Gastroesophageal sphincter (tissue), 4 donors: ENCODE measurements at places on chromosomes 16 and 17.
A peak's percentile ranks its signal among the peaks of the same experiment; 100 is the strongest.

- no peak for ATAC-seq
Observed at GRCh38 chr16:25080420-25081131, 31.0 kb upstream of the LCMT1 start.

GRCh38 chr17:4968486-4969046 is 949 bp upstream of the SPAG7 start:
- no peak for ATAC-seq

GRCh38 chr16:15517743-15518377 is 83.5 kb downstream of the BMERB1 start:
- ATAC-seq: peak; percentile 13

DNA sequence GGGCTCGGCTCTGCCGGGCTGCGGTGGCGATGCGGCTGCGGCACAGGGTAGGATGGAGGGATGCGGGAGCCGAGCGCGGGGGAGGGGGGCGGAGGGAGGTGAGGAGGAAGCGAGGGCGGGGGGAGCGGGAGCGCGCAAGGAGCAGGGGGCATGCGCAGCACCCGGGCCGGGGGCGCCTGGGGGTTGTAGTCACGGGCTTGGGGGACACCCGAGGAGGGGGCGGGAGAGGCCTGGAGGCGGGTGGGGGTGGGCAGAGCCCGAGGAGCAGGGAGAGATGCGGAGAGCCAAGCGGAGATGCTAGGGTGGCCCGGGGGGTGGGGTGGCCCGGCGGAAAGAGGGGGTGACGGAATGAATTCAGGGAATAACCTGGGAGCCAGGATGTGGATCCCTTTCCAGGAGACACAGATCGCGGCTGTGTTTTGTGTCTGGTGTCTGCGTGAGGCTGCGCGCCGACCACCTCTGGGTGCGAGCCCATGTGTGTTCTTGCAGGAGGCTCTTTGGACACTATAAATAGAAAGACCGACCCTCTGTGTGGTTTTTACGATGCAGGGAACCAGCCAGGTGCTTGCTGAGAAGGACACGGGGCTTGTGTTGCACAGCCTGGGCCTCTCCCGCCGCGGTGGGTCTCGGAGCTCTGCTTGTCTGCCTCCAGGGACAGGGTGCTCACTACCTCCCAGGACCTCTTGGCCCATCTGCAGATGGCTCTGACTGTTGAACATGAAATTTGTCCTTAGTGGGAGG is at the start of gene STX1B:
Gene STX1B (minus strand): TSS at position 54 of the 741 bp plus-strand sequence. CDS start 242 bp downstream, outside the sequence.
- no peak for ATAC-seq

GRCh38 chr16:46908540-46909372 is 24.6 kb downstream of the GPT2 start:
- ATAC-seq: no peak

DNA sequence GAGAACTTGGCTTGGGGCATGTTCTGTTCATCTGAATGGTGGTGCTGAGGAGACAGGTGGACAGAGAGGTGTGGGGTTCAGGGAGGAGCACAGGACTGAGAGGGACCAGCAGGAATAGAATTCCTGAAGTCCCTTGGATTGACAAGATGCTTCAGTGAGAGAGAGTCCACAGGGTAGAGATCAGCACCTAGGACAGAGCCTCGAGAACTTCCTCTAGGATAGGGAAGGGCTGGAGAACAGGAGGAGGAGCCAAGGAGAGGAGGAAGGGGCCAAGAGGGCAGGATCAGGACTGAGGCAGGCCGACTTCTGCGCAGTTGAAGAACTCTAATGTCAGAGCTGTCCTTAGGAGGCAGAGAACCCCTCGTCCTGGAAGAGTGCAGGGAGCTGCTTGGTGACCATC is 138.4 kb downstream of the PRKCB start:
- no peak for ATAC-seq

DNA sequence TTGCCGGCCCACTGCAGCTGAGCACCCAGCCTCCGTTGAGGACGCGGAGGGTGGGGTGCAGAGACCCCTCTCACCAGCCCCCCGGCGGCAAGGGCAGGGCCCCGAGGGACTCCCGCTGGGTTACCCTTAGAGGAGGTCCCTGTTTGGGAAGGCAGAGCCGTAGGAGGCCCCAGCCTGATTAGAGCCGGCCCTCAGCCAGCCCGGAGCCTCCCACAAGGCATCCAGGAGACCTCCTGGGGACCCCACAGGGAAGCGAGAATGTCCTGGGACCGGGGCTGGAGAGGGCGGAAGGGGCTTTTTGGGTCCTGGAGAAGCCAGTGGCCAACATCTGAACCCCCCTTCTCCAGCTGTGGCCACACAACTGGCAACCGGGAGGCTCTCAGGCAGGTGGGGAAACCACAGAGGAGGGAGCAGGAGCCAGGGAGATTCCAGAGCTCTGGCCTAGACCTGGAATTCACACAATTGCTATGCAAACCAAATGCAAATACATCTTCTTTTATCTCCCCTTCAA is 21.7 kb upstream of the SP6 start:
- no peak for ATAC-seq

GRCh38 chr17:3965118-3965800 is 1.0 kb upstream of the ATP2A3 start:
- peak; percentile 21 for ATAC-seq

DNA sequence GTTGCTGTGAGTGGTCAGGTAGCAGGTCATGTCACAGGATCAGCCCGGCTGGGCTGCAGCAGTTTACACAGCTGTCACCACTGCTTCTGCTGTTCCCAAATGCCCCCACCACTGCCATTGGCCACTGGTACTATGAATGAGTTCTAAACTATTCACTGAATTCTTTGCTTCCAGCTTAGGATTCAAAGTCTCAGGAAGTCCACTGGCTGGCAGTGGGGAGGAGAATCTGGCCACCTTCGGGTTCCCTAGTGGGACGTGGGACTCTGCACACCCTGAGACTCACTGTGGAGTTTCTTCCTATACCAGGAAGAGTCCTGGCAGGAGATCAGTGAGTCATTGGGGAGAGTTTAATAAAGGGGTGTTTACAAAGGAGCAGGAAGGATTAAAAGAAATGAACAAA is 6.9 kb downstream of the MT1X start:
- no peak for ATAC-seq

DNA sequence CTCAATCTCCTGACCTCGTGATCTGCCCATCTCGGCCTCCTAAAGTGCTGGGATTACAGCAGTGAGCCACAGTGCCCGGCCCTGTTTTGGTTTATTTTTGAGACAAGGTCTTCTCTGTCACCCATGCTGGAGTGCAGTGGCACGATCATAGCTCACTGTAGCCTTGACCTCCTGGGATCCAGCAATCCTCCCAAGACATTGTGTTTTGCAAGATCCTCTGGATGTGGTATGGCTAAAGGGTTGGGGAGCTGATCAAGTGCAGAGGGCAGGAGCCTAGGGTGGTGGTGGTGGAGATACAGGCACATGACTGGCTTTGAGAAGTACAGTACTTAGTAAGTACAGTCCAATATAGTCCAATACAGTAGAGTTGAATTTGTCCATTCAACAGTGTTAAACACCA is 16.6 kb upstream of the TNS4 start:
- no peak for ATAC-seq

- ATAC-seq: no peak
Observed at GRCh38 chr16:73890186-73891128, 406.2 kb upstream of the PSMD7 start.

DNA sequence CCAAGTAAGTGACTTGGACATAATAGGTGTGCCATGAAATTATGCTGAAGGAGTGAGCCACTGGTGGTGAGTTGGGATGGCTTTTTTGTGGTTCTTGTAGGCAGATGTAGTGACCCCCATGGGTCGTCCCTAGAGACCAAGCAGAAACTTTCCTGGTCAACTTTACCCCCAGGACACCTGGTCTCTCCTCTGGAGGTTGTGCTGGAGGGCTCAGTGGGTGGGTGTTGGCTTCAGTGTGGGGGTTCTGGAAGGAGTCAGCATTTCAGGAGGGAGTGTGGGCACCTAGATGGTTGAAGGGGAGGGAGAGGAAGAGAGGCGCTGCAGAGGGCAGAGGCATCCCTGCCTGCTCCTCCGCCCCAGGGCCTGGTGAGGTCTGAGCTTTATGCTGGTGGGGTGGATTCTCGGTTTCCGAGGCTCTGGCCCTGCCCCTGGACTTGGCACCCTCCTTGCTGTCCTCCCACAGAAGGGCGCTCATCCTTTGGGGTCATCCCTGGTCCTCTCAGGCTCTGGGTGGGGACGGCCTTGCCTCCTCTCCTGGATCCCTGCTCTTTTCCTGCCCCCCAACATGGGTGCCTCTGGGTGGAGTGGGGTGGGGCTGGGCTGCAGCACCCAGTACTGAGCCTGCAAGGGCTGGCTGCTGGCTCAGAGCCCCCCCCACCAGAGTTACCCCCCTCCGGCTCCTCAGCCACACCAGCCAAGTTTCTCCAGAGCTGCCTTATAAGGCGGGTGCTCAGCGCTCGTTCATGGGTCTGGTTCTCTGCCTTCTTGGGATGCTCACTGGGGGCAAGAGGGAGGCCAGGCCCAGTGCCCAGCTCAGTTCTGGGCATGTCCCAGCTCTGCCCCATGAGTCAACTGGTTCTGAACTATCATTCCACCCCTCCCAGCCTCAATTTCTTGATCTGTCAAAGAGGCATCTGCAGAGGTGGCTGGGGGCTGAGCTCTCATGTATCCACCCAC is 266.8 kb downstream of the SEC14L1 start:
- ATAC-seq: peak; percentile 70

DNA sequence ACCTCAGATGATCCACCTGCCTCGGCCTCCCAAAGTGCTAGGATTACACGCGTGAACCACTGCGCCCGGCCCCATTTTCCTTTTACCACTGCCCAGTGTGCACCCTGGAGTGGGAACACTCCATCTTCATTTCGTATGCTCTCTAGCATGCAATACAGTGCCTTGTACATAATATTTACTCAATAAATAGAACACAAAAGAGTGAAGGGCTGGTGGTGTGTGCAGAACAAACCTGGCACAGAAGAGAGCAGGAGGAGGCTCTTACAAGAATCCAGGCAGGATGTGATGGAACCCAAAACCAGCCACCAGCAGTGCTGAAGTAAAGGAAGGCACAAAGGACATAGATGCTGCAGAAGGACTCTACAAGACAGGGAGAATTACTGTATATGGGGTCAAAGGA is 7.3 kb downstream of the KRT37 start:
- ATAC-seq: no peak

DNA sequence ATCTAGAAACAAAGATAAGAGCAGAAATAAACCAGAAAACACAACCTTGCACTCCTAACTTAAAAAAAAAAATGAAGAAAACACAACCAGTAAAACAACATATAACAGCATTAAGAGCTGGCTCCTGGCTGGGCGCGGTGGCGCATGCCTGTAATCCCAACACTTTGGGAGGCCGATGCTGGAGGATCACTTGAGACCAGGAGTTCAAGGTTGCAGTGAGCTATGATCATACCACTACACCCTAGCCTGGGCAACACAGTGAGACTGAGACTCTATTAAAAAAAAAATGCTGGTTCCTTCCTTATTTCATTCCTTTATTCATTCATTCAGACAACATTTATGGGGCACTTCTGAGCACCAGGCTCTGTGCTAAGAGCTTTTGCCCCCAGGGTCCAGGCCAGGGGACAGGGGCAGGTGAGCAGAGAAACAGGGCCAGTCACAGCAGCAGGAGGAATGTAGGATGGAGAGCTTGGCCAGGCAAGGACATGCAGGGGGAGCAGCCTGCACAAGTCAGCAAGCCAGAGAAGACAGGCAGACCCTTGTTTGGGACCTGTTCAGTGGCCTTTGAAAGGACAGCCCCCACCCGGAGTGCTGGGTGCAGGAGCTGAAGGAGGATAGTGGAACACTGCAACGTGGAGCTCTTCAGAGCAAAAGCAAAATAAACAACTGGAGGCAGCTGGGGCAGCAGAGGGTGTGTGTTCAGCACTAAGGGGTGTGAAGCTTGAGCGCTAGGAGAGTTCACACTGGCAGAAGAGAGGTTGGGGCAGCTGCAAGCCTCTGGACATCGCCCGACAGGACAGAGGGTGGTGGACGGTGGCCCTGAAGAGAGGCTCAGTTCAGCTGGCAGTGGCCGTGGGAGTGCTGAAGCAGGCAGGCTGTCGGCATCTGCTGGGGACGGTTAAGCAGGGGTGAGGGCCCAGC is 2.6 kb downstream of the STH start:
- peak; percentile 13 for ATAC-seq

GRCh38 chr17:79033046-79033616 is 9.2 kb downstream of the C1QTNF1 start:
- ATAC-seq: no peak

GRCh38 chr16:49486400-49486799 is 112.8 kb downstream of the C16orf78 start:
- ATAC-seq: no peak

DNA sequence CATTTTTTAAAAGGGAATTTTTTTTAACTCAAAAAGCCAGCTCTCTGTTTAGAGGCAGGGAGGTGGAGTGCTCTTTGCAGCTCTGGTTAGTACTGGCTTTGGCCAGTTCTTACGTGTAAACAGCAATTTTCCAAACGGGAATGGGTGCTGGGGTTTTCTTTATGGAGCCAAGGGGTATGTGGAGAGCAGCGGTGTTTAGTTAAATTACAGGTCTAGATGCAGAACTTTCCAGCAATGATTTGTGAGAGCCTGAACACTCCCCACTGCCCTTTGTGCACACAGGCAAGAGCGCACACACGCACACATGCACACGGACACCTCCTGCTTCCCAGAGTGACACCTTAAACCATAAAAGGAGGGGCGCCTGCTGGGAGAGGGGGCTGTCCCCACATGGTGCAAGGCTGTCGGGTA is 140.2 kb downstream of the MSI2 start:
- ATAC-seq: no peak

DNA sequence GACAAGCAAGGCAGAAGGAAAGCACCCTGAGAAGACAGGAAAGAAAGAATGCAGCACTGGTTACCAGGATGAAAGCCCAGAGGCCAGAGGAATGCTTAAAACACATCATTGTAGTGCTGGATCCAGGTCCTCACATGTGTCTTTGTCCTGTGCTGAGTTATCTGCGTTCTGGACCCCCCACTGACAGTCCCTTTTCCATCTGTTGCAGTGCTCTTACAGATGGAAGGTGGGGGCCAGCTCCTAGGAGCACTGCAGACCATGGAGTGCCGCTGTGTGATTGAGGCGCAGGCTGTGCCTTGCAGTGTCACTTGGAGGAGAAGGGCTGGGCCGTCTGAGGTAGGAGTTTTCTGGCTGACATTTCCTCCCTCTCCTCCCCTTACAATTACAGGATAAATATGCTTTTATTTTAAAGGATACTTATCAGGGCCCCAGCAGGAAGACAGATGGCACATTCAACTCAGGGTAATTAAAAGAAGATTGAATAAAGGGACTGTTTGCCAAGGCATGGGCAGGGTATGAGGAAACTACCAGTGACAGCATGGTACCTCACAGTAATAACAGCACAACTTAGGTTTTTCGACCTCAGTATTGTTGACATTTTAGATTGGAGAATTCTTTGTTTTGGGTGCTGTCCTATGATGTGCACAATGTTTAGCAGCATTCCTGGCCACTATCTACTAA is 3.0 kb downstream of the EME1 start:
- no peak for ATAC-seq

- no peak for ATAC-seq
Observed at GRCh38 chr16:19901164-19901563, 16.5 kb upstream of the GPRC5B start.
